Sigmoid colon (tissue), 7 donors: ENCODE measurements at places on chromosomes 6 and 20. TPM values are rescaled to one million over a fixed set of nuclear protein-coding genes. Genes with fewer than 3 reads are reported as not detected.

DNA sequence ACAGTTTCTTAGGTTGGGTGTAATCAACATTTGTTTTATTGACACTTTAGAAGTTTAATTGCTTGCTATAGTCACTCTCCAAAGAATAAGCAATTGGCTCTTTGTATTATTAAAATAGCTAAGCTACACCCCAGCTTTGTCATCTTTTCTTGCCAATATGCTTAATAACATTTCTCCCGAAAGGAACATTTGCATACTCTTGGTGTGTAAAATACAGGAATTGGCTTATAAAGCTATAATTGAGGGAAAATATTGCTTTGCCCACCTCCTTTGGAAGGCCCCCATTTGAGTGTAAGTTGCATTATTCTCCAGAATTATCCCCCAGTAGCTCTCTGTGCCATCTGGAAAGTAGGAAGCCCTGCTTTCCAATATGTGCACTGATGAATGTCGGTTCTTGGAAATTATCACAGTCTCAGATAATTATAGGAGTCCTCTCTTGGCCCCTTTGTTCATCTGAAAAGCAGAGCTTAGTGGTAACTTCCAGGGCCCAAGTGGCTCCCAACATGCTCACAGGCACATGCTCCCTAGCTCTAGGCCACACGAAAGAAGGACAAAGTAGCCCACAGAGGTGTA lies 92.4 kb upstream of the B3GAT2 start:
- H3K4me1 ChIP-seq, result no peaks in the 10 kb centered on the region
- H3K36me3 ChIP-seq, result no peaks in the 10 kb centered on the region
- no peak for DNase-seq
- H3K27me3 ChIP-seq, result no peaks in the 10 kb centered on the region
- H3K4me3 ChIP-seq, result no peak overlapping the region
- no peak overlapping the region for H3K27ac ChIP-seq

- H3K4me3 ChIP-seq, result no peak overlapping the region
- H3K27me3 ChIP-seq, result no peaks in the 10 kb centered on the region
- no peaks in the 10 kb centered on the region for H3K4me1 ChIP-seq
Observed at GRCh38 chr6:64890609-64891008, 816.4 kb downstream of the EYS start.

- H3K4me3 ChIP-seq, result no peak overlapping the region
- H3K36me3 ChIP-seq, result no peaks in the 10 kb centered on the region
- no peak overlapping the region for H3K27ac ChIP-seq
Observed at GRCh38 chr6:46281110-46281509, 110.3 kb upstream of the ENPP5 start.

PGC gene
- not detected for total RNA-seq

- no peak overlapping the region for H3K27ac ChIP-seq
- no peaks in the 10 kb centered on the region for H3K4me1 ChIP-seq
- no peak for DNase-seq
- no peak overlapping the region for H3K4me3 ChIP-seq
Observed at GRCh38 chr6:106048336-106048735, 37.8 kb upstream of the PRDM1 start.

DNA sequence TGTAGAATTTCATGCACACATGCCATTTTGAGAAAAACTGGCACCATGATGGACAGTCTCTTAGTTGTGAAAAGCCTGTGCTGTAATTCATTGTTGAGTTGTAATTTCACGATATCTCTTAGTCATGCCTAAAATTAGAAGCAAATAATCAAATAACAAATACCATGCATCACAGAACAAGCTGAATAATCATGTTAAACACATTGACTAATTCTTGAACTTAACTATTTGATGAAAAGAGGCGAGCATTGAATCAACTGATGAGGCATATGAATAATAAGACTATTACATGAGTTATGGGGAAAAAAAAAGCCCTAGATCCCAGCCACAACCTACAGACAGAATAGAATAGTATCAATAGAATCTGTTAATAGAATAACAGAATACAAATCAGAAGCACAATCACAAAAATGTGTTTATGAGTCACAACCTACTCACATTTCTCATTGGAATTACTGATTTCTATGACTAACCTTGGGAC lies 14.2 kb upstream of the RNF217 start:
- H3K4me3 ChIP-seq, result no peak overlapping the region
- H3K27me3 ChIP-seq, result no peaks in the 10 kb centered on the region
- no peaks in the 10 kb centered on the region for H3K36me3 ChIP-seq
- no peak overlapping the region for H3K27ac ChIP-seq

MYL9 gene
- 1,167 TPM for total RNA-seq

DNA sequence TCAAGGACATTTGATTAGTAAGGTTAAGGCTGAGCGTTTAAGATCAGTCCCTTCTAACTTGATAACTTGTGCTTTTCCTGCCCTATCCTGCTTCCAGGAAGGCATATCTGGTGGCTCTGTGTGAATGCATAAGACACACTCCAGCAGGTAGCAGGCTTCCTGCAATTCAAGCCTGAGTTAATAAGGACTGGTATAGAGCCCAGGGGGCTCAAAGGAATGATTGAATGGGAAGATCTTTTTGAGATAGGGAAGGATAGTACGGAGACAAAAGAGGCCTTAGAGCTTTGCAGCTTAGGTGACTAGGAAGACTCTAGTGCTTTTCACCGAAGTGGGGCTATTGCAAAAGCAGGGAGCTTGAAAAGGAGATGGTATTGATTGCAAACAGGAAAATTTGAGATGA lies 307.1 kb downstream of the GRIK2 start:
- H3K4me1 ChIP-seq, result no peaks in the 10 kb centered on the region
- DNase-seq, result no peak
- no peak overlapping the region for H3K4me3 ChIP-seq

GRCh38 chr20:17023036-17023435 lies 203.8 kb upstream of the PCSK2 start:
- no peak overlapping the region for H3K27ac ChIP-seq
- no peak for DNase-seq
- H3K4me1 ChIP-seq, result peaks cover 14% of the 10 kb centered on the region
- H3K36me3 ChIP-seq, result no peaks in the 10 kb centered on the region
- no peak overlapping the region for H3K4me3 ChIP-seq

DNA sequence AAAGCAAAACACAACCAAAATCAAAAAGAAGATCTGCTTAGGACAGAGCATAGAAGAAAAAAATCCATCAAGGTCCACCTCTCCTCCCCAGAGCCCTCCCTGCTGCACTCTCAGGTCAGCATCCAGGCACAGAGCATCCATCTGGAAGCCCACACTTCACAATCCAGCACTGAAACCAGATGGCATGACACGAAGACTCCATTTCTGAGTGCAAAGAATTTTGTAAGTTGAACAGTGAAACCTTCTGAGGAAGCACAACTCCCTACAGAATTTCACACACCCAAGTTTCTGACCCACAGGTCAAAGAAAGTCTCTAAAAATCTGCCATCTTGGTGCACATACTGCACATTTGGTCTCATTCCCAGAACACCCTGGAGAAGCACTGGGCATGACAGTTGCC lies 128.8 kb upstream of the STXBP5 start:
- H3K4me1 ChIP-seq, result no peaks in the 10 kb centered on the region
- no peak for DNase-seq
- H3K27me3 ChIP-seq, result no peaks in the 10 kb centered on the region
- no peak overlapping the region for H3K27ac ChIP-seq
- H3K36me3 ChIP-seq, result no peaks in the 10 kb centered on the region

STMND1 gene
- not detected for total RNA-seq

DNA sequence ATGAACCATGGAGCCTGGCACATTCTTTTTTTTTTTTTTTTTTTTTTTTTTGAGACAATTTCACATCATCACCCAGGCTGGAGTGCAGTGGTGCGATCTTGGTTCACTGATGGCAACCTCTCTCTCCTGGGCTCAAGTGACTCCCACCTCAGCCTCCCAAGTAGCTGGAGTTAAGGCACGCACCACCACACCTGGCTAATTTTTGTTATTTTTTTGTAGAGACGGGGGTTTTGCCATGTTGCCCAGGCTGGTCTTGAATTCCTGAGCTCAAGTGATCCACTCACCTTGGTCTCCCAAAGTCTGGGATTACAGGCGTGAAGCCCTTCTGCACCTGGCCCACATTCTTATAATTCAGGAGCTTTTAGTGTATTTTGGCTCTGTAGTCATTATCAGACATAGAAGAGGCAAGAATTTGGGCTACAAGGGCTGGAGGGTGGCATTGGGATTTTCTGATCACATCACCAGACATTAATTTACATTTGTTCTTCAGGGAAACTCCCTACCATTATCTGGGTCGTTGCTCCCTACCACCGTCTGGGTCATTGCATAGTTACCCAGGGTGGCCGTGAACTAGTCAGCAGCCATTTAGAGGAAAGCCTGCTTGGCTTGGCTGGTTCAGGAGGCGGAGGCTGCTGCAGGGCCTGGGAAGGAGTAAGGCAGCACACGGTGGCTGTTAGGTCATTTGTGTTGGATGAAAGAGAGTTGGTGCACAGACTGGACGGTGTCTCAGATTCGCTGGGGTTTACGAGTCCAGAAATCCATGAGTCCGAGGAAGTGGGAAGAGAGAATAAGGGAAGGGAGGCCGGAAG lies 17.6 kb downstream of the ARID1B start:
- H3K36me3 ChIP-seq, result no peaks in the 10 kb centered on the region
- H3K4me1 ChIP-seq, result peaks cover 81% of the 10 kb centered on the region
- DNase-seq, result no peak
- no peak overlapping the region for H3K27ac ChIP-seq

DNA sequence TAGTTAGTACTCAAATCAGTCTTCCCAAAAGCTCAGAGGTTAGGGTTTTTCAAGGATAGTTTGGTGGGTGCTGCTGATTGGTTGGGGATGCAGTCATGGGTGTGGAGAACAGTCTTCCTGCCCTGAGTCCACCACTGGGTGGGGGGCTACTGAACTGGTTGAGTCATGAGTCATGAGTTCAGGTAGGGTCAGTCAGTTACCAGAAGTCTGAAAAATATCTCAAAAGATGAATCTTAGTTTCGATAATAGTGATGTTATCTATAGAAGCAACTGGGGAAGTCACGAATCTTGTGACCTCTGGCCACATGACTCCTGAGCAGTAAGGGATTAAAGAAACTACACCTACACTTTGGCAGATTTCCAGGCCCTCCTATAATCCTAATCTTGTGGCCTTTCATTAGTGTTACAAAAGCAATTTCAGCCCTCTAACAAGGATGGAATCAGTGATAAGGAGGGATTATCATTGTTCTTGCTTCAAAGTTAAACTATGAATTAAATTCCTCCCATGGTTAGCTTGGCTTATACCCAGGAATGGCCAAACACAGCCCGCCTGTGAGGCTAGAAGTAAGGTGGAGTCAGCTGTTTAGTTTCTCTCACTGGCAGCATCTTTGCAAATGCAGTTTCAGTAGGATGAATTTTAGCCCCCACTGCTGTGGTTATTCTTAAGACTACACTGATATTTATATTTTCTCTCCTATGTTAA lies 33.3 kb upstream of the NKAIN2 start:
- no peaks in the 10 kb centered on the region for H3K27me3 ChIP-seq
- H3K4me3 ChIP-seq, result no peak overlapping the region
- H3K27ac ChIP-seq, result no peak overlapping the region
- H3K36me3 ChIP-seq, result no peaks in the 10 kb centered on the region

- peaks cover 7% of the 10 kb centered on the region for H3K4me1 ChIP-seq
- H3K27ac ChIP-seq, result no peak overlapping the region
- no peaks in the 10 kb centered on the region for H3K36me3 ChIP-seq
- H3K4me3 ChIP-seq, result no peak overlapping the region
- H3K27me3 ChIP-seq, result no peaks in the 10 kb centered on the region
Observed at GRCh38 chr20:48431653-48432493, 395.9 kb downstream of the PREX1 start.

DNA sequence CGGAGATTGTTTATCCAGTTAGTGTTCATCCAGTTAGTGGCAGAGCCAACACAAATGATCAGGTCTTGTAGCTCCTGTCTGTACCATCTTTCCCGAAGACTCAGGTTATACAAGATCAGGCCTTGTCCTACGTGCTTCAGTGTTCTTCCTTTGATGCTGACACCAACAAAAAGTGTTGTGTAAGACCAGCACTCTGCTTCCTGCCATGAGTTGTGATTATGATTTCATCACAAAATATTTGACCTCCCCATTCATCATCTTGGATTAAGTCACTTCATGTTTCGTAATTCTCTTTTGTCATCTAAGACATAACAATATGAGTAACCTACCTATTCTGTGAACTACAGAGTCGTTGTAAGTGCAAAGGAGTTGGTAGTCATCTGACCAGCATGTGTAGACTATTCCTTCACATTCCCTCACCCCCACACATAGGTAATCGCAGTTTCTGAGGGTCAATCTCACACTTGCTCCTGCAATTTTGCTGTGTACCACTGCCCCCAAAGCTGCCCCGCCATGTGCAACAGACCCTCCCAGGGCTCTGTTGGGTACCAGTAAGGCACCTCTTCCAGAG lies 135.6 kb upstream of the SLC22A23 start:
- H3K4me3 ChIP-seq, result no peak overlapping the region
- H3K27me3 ChIP-seq, result no peaks in the 10 kb centered on the region
- no peaks in the 10 kb centered on the region for H3K4me1 ChIP-seq
- no peaks in the 10 kb centered on the region for H3K36me3 ChIP-seq
- DNase-seq, result no peak
- H3K27ac ChIP-seq, result no peak overlapping the region

GRCh38 chr20:50815162-50815989 lies 20.5 kb downstream of the BCAS4 start:
- H3K27me3 ChIP-seq, result no peaks in the 10 kb centered on the region
- H3K36me3 ChIP-seq, result no peaks in the 10 kb centered on the region
- peaks cover 6% of the 10 kb centered on the region for H3K4me1 ChIP-seq

DNA sequence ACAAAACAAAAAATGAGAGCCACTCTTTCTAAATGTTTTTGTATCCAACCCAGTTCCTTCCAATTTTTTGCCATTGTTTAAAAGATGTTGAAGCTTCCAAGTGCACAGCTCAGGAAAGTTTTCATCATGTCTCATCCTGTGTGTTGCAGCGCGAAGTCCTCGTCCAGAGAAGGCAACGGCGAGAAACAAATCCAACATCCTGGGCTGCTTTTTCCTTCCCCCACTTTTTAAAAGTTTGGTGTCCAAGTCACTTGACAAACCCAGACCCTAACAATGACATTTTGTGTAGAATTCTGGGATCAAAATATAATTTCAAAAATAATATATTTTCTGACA lies 92.3 kb downstream of the ANKRD60 start:
- H3K27me3 ChIP-seq, result peaks cover 20% of the 10 kb centered on the region
- H3K4me1 ChIP-seq, result no peaks in the 10 kb centered on the region
- H3K4me3 ChIP-seq, result no peak overlapping the region
- no peaks in the 10 kb centered on the region for H3K36me3 ChIP-seq

- no peak overlapping the region for H3K27ac ChIP-seq
- H3K4me3 ChIP-seq, result no peak overlapping the region
- DNase-seq, result no peak
- H3K4me1 ChIP-seq, result no peaks in the 10 kb centered on the region
Observed at GRCh38 chr6:17892097-17892686, 95.2 kb downstream of the KIF13A start.

- no peaks in the 10 kb centered on the region for H3K27me3 ChIP-seq
- H3K36me3 ChIP-seq, result no peaks in the 10 kb centered on the region
- no peak overlapping the region for H3K27ac ChIP-seq
- H3K4me1 ChIP-seq, result no peaks in the 10 kb centered on the region
- no peak for DNase-seq
- no peak overlapping the region for H3K4me3 ChIP-seq
Observed at GRCh38 chr20:15098351-15098750, 760.9 kb upstream of the FLRT3 start.

DNA sequence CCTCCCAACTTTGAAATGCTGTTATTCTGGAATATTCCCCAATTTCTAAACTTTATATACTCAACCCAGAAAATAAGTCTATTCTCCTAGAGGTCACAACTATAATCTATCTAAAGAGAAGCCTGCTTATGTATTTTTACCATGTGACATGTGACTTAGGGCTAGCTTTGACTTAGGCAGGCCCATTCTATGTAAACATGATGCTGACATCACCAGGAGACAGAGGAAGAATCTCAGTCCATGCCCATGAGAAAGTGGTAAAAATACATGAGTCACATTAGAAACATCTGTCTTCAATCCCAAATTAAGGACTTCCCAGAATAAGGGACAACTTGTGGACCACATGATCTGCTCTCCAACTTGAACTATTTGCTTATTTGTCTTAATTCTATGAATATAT lies 113.6 kb upstream of the ID4 start:
- no peaks in the 10 kb centered on the region for H3K36me3 ChIP-seq
- no peak for DNase-seq
- H3K27ac ChIP-seq, result no peak overlapping the region
- H3K4me3 ChIP-seq, result no peak overlapping the region
